ENCODE measurements at places on chromosomes 2 and 18.
A peak's percentile ranks its signal among the peaks of the same experiment; 100 is the strongest.

DNA sequence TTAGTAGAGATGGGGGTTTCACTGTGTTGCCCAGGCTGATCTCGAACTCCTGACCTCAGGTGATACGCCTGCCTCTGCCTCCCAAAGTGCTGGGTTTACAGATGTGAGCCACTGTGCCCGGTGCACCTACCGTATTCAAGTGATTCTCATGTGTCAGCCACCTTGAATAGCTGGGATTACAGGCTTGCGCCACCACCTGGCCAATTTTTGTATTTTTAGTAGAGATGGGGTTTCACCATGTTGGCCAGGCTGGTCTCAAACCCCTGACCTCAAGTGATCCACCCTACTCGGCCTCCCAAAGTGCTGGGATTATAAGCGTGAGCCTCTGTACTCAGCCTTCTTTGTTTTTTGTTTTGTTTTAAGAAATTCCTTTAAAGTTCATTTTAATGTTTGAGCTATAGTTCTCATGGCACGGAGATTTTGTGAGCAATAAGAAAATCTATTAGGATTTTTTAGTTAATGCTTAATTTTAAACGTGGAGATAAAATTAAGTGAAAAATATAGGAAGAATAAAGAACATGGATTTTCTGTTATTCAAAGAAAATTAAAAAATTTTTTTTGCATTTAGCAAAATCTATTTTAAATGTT lies 242.6 kb downstream of the PHLPP1 start:
- DNase-seq = no peak

DNA sequence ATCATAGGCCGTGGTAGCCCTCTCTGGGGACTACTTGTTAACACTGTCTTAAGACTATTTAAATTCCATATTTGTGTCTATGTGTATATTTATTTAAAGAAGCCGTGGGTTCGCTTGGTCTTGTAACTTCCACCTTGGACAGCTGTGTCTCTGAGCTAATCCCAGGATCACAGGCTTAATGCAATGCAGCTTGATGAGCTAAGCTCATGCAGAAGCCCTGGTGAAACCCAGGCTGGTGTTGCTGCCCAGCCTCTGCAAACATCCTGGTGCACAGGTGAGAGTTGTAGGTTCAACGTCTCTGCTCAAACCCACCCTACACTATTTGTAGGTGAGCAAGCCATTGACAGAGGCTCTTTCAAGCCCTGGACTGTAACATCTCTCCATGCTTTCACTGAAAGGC lies 211.8 kb downstream of the FAM210A start:
- no peak for DNase-seq

GRCh38 chr2:128362889-128363228 lies 44.2 kb upstream of the HS6ST1 start:
- peak; percentile 84 for DNase-seq

DNA sequence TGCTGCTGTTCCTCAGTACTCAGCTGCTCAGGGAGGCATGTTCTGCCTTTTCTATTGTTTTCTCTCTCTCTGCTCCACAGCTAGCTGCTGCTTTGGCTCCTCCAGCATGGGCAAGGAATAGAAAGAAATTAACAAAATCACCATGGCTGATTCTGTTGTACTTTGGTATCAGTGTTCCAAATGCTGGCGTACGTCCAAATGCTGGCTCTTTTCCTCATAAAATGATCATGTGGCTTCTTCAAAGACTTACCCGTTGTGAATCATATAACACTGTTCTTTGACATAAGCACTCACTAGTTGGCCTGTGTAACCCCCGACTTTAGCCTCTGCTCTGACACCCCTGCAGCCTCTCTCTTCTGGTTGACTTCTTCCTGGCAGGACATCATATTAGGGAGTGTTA lies 547.6 kb downstream of the CPS1 start:
- peak; percentile 40 for DNase-seq

DNA sequence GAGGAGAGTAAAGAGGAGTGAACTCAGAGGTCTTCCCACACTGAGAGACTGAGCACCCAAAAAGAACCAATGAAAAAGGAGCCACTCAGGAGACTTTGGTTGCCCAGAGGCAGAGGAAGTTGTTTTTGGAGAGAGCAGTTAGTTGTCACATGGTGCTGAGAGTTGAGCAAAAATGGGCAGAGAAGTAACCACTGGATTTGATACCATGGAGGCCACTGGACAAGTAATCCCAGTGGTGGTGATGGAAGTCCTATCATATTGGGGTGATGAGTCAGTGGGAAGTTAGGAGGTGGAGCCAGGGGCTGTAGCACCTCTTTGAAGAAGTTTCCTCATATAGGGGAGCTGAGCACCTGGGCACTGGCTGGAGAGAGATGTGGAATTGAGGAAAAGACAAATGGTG lies 235.8 kb downstream of the TPGS2 start:
- no peak for DNase-seq

DNA sequence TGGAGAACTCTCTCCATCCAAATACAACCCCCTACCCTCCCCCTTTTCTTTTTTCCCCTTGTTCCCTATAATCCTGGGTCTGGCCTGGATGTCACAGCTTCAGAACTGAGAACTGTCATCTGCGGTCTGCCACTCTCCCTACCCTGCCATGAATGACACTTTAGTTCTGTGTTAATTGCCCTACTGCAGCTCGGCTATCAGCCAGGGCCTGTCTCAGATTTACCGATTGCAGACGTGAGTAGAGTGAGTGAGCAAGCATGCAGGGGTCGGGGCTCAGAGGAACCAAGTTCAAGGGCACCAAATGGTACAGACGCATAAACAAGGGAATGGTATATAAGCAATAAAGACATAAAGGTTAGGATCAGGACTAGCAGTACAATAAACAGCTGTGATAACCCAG lies 967.8 kb downstream of the BCL11A start:
- DNase-seq = no peak

- DNase-seq = no peak
Measured at GRCh38 chr2:12211326-12212175, 465.1 kb downstream of the LPIN1 start.

DNA sequence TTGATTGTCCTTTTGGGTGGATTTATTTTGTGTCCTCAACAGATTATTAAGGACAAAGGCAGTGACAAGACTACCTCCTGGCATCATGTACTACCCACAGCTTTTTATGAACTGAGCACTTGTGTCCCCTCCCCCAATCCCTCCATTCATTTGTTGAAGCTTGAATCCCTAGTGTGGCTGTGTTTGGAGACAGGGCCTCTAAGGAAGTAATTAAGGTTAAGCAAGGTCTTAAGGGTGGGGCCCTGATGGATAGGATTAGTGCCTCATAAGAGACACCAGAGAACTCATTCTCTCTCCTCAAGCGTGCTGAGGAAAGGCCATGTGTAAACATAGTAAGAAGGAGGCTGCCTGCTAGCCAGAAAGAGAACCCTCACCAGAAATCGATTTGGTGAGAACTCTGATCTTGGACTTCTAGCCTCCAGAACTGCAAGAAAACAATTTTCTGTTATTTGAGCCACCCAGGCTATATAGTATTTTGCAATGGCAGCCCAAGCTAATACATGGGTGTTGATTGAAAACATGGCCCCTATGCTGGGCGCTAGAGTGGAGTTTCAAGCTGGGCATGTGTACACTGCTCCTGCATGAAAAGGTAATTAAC lies 3.4 kb upstream of the MAP4K4 start:
- DNase-seq = no peak

DNA sequence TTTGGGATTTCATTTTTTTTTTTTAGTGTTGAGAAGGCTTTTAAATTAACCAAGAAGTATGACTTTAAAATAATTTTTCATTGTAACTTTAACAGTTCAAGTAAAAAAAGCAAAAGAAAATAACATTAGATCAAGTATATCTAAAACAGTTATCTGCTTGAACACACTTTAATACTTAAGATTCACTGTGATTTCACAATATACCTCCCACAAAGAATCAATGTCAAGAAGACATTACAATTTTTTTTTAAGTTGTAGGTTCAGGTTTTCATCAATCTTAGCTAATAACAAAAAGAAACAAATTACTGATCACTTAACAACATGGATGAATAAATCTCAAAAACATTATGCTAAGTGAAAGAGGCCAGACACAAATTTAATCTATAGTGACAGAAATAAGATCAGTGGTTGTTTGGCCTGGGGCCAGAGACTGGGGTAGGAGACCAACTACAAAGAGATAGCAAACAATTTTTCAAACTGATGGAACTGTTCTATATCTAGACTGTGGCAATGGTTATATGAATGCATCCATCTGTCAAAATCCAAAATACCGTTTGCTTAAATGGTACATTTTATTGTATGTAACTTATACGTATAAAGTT lies 74.8 kb upstream of the FRZB start:
- no peak for DNase-seq

DNA sequence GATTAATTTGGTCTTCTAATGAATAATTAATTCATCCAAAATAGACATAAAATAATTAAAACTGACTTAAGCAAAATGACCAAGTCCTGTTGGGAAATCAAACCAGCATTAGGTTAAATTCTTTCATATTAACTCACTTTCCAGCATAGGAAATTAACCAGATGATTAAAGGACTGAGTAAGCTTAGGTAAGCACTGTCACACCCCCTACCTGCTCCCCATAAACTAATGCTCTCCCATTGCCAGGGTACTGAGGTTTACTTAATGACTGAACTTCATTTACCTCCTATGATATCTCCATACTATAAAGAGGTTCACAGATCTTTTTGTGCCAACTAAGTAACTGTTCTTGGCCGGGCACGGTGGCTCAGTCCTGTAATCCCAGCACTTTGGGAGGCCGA lies 13.7 kb downstream of the DSC2 start:
- no peak for DNase-seq

DNA sequence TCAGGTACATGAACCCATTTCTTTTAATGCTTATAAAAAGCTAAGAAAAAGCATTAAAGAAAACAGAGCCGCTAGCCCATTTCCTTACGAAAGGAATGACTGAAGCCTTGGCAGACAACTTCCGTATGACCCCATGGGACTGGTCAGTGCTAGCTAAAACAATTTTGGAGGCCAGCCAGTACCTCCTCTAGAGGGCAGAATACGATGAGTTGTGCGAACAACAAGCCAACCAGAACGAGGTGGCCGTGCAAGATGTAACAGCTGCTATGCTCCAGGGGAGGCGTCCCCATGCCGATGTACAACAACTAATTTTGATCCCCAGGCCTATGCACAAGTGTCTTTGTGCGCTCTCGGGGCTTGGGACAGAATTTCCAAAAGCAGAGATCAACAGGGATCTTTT lies 16.7 kb downstream of the MAP3K2 start:
- no peak for DNase-seq

- DNase-seq = peak; percentile 93
Measured at GRCh38 chr18:62450546-62451410, 72.0 kb upstream of the ZCCHC2 start.

GRCh38 chr2:163626639-163627109 lies 109.1 kb downstream of the FIGN start:
- no peak for DNase-seq

GRCh38 chr2:183035954-183036669 lies 2.1 kb downstream of the NCKAP1 start:
- no peak for DNase-seq

GRCh38 chr2:43759195-43759594 lies 14.6 kb upstream of the DYNC2LI1 start:
- no peak for DNase-seq

- DNase-seq = no peak
Measured at GRCh38 chr2:165240916-165241315, 1.7 kb downstream of the SCN2A start.

DNA sequence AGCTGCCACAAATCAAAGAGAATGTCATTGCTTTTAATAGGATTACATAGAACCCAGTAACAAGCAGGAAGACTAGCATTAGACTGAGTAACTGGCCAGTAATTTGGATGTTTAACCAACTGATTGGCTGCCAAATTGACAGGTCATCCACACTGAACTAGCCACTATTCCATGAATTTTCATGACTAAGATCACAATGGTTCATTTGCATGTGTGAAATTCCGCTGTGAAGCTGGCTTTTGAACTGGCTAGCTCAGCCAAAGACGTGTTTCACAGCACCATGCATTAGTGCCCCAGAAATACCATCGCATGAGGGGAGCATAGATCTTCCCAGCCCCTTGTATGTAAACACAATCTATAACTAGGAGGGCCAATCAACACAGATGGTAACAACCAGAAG lies 649.8 kb downstream of the ARHGAP15 start:
- no peak for DNase-seq

DNA sequence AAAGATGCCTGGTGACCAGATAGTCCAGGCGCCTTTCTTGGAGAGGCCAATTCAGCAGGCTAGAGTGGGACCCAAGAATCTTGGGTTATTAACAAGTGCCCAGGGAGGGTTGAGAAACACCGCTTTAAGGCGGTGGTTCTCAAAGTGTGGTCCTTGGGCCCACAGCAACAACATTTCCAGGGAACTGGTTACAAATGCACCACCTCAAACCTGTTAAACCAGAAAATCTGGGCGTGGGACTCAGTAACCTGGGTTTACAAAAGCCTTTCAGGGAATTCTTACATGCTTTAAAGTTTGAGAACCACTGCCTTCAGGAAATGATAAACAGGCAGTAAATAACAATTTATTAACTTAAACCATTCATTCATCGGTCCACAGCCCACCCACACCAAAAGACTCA lies 92.5 kb downstream of the SP3 start:
- DNase-seq = no peak

GRCh38 chr2:166491461-166491860 lies 2.6 kb downstream of the SCN7A start:
- no peak for DNase-seq

GRCh38 chr18:23237524-23238151 lies 102.4 kb downstream of the CABLES1 start:
- peak; percentile 87 for DNase-seq

DNA sequence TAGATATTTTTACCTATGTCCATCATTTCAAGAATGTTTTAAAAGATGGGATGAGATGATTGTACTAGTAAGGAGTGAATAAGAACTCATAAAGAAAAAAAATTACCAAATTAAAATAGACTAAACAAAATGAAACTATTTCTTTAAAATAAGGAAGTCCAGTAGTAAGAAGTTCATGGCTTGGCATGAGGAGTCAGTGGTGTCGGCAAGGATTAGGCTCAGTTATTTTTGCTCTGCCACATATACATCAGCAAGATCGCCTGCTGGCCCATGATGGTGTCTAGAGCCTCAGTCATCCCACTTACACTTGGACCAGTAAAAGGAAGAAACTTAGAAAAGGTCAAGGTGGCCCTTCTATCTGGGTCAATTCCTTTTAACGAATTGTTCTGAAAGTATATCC lies 300.9 kb upstream of the SLC8A1 start:
- no peak for DNase-seq

GRCh38 chr18:3610813-3611212 lies 160.8 kb downstream of the TGIF1 start:
- DNase-seq = no peak

- peak; percentile 93 for DNase-seq
Measured at GRCh38 chr2:231181860-231182512, 16.4 kb upstream of the ARMC9 start.

DNA sequence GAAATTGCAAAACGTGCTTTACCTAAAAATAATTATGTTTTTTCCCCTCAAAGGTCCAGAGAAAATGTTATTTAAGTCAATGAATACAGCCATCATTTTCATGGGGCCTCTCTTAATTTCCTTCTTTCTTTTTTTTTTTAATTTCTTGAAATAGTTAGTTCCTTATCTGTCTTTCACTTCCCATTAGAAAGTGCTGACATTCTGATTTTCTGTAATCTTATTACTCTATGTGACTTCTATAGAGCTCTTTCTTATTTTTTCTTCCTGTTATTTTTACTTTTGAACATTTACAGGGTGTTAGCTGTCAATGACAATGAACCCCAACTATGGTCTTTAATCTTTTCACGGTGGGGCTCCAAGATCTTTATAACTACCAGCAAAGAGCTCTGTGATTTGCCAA lies 30.0 kb downstream of the CTLA4 start:
- no peak for DNase-seq
